Naive thymus-derived CD4-positive, alpha-beta T cell (primary cell): ENCODE measurements at places on chromosomes 2 and 18. TPM values are rescaled to one million over a fixed set of nuclear protein-coding genes. Genes with fewer than 3 reads are reported as not detected.

DNA sequence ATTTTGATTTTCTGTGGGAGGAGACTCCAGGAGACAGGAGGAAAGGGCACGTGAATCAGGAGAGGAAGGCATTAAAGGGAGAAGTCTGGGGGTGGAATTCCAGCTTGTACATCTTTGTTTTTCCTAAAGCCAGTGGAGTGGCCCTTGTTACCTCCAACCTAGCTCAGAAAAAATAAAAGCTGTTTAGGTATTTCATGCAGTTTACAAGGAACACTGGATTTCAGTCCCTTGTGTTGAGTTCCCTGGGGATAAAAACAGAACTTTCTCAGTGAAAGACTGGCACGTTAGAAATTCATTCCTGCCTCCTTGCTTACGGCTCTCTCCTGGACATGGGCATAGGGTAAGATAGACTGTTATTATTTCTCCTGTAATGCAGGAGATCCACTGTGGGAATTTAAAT lies 170.2 kb downstream of the ZEB2 start:
- no peak overlapping the region for H3K27ac ChIP-seq
- no peak for DNase-seq
- H3K4me3 ChIP-seq, result no peak overlapping the region
- no peaks in the 10 kb centered on the region for H3K36me3 ChIP-seq
- H3K4me1 ChIP-seq, result no peaks in the 10 kb centered on the region

DNA sequence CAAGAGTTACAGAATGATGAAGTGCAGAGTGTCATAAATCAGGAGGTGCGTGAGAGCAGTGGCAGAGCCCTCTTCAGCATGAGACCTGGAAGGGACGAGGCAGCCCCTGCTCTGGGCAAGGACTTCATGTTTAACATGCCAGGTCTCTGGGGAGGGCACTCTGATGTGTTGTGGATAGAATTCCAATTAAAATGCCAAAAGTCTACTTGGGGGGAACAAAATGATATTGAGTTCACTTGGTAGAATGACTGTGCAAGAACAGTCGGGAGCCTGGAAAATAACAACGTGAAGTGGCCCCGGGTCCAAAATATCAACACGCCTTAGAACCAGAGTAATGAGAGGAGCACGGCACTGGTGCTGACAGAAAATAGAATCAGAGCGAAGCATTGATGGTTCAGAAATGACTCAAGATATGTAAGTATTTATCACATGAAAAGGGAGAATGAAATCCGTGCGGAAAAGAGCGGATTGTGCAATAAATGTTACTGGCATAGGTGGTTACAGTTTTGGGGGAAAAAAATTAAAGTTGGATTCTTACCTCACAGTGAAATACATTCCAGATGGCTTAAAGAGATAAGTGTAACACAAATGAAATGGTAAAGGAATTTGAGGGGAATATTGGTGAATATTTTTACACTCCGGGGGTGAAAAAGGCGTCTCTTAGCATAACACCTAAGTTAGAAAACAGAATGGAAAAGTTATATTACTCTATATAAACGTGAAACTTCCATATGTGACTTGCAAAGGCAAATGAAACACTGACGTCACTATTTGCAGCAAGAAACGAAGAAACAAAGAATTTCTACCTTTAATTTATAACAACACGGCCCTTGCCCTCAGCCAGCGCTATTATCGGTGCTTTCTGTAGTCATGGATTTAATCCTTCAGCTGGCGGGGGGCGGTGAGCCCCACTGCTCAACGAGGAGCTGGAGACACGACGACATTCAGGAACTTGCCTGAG lies 159.4 kb upstream of the TWIST2 start:
- DNase-seq, result no peak
- H3K27me3 ChIP-seq, result no peaks in the 10 kb centered on the region

- H3K27me3 ChIP-seq, result no peaks in the 10 kb centered on the region
- no peak for DNase-seq
- H3K4me1 ChIP-seq, result no peaks in the 10 kb centered on the region
- no peak overlapping the region for H3K27ac ChIP-seq
- H3K36me3 ChIP-seq, result no peaks in the 10 kb centered on the region
Observed at GRCh38 chr2:205709319-205709718, 27.0 kb downstream of the NRP2 start.

DNA sequence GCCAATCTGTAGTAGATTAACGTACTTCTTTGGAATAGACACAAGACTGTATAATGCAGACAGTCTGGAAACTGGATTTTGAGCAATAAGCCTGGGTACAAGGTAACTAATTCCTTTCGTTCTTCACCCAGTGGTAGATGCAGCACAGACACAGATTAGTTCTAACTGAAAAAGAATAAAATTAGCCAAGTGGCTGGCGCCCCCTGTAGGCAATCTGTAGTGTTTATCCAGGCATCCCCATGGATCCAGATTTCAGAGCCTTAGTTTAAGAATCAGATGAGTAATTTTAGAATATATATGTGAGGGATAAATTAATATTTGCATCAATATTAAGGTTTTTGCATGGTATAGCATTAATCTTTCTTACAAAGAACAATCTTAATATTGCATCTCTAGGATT lies 563.9 kb downstream of the DCC start:
- H3K27me3 ChIP-seq, result no peaks in the 10 kb centered on the region
- DNase-seq, result no peak
- H3K27ac ChIP-seq, result no peak overlapping the region
- no peak overlapping the region for H3K4me3 ChIP-seq
- H3K4me1 ChIP-seq, result no peaks in the 10 kb centered on the region

DNA sequence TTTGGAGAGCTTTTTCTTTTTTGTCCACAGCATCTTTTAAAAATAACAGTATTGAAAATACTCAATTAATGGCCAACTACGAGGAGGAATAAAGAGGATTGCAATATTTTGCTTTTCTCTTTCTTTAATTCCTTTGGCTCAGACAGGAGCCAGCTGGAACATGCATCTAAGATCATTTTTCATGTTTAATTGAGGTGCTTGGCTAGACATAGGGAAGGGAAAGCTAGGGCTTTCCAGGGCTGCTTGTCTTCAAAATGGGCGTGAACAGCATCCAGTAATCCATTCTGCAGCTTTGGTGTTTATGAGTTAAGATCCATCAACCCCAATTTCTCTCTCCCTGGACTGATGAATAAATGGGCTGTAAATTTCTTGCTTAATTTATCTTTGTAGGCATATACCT lies 323.0 kb downstream of the PTPRM start:
- peaks cover 3% of the 10 kb centered on the region for H3K27me3 ChIP-seq
- H3K4me3 ChIP-seq, result no peak overlapping the region
- no peaks in the 10 kb centered on the region for H3K36me3 ChIP-seq
- DNase-seq, result no peak
- no peak overlapping the region for H3K27ac ChIP-seq
- H3K4me1 ChIP-seq, result no peaks in the 10 kb centered on the region

GRCh38 chr2:152710713-152711112 lies 6.5 kb downstream of the PRPF40A start:
- H3K36me3 ChIP-seq, result peaks cover 27% of the 10 kb centered on the region
- no peak overlapping the region for H3K27ac ChIP-seq
- H3K27me3 ChIP-seq, result no peaks in the 10 kb centered on the region
- DNase-seq, result no peak
- no peak overlapping the region for H3K4me3 ChIP-seq

GRCh38 chr2:45823723-45824206 lies 172.3 kb downstream of the PRKCE start:
- no peaks in the 10 kb centered on the region for H3K4me1 ChIP-seq
- no peaks in the 10 kb centered on the region for H3K36me3 ChIP-seq
- H3K27ac ChIP-seq, result no peak overlapping the region
- no peaks in the 10 kb centered on the region for H3K27me3 ChIP-seq
- DNase-seq, result no peak

DNA sequence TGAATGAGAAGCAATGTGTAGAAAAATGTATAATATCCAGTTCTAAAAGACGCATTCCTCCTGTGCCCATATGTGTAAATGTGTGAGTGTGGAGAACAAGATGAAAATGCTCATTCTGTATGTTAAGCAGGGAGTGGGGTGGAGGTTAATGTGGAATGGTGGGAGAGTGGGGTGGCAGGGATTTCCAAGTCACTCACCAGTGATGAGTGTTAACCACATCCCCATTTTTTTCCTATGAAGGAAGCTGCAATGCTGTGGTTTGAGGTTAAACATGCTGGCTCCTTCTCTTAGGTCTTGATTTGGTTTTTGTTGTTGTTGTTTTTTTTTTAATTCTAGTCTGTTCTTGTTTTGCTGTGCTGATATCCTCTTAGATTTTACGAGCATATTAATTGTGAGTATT lies 169.4 kb downstream of the NEDD4L start:
- DNase-seq, result no peak
- no peaks in the 10 kb centered on the region for H3K27me3 ChIP-seq
- no peak overlapping the region for H3K4me3 ChIP-seq
- no peak overlapping the region for H3K27ac ChIP-seq
- H3K36me3 ChIP-seq, result no peaks in the 10 kb centered on the region

- no peak overlapping the region for H3K4me3 ChIP-seq
- no peaks in the 10 kb centered on the region for H3K36me3 ChIP-seq
- no peak for DNase-seq
Observed at GRCh38 chr2:121101093-121101715, 183.8 kb downstream of the TFCP2L1 start.

GRCh38 chr2:224837558-224837957 lies 121.4 kb upstream of the CCDC195 start:
- peaks cover 90% of the 10 kb centered on the region for H3K36me3 ChIP-seq
- no peak for DNase-seq
- H3K27me3 ChIP-seq, result no peaks in the 10 kb centered on the region
- H3K27ac ChIP-seq, result no peak overlapping the region
- no peak overlapping the region for H3K4me3 ChIP-seq

DNA sequence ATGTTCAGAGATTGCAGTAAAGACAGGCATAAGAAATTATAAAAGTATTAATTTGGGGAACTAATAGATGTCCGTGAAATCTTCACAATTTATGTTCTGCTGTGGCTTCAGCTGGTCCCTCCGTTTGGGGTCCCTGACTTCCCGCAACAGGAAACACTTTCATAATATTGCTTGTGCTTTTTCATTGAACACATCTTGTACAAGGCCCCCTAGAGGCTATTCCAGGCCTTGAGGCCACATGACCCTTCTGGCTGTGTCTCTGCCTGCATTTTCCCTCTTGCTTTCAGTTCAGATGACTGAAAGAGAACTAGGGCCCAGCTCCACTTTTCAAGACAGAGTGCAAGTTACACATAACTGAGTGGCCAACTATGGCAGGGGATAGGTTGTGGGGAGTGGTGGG lies 164.1 kb downstream of the TMEM247 start:
- DNase-seq, result no peak
- no peaks in the 10 kb centered on the region for H3K4me1 ChIP-seq
- no peaks in the 10 kb centered on the region for H3K36me3 ChIP-seq

DNA sequence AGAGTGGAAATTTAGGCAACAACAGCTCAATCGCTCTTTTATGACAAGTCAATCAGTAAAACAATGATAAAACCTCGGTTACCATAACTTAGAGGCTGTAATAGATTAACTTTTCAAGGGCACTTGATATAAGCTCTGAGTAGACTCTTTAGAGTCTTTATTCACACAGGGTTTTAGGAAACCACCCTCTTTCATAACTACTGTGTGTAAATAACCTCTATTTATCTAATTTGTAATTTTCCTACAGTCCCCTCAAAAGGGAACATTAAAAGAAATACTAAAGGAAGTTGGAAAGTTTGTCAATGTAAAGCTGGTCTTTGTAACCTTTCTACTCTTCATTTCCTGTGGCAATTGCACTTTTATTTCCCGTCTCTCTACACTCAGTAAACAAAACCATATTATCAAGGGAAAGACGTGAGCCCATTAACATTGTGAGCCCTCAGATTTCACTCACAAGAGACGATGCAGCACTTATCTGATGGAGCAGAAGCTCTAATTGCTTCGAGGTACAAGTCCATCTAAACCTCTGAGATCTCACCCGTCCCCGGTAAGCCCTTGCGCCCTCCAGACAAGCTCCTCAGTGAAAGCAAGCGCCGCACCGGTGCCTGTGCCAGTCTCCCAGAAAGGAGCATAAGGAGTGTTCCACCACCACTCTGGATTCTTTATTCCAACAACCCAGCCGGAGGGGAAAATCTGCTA lies 1.1 kb upstream of the HOXD1 start:
- H3K27me3 ChIP-seq, result peaks cover 24% of the 10 kb centered on the region
- DNase-seq, result no peak
- no peak overlapping the region for H3K27ac ChIP-seq
- no peaks in the 10 kb centered on the region for H3K36me3 ChIP-seq

The GALR1 gene
- not detected for total RNA-seq

The AKAIN1 gene
- total RNA-seq, result not detected

The GKN2 gene
- total RNA-seq, result not detected

The LDLRAD4 gene
- 62.2 TPM for total RNA-seq

The C2orf81 gene
- total RNA-seq, result 2.9 and 4.3 TPM in 2 replicates

The GAL3ST2 gene
- 0.37 TPM for total RNA-seq

The ACKR3 gene
- 6.2 TPM for total RNA-seq
